ENCODE measurements at places on chromosomes 1 and 21.

DNA sequence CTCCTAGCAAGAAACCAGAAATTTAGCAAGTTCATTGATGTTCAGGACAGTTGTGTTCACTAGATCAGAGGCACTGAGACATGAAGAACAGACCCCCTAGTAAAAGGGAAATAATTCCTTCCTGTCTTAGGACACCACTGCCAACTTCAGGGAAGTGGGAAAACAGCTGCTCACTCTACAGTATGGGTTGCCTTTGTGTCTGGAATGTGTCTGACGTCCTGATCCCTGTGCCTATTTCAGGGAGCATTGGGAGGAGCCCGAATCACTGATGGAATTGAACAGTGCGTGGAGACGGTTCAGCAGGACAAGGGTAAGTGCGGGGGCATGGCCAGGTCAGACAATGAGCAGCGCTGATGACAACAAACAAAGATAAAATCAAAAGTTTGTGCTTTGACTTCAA is 21.0 kb downstream of the S100A11 start:
- no peak for DNase-seq

DNA sequence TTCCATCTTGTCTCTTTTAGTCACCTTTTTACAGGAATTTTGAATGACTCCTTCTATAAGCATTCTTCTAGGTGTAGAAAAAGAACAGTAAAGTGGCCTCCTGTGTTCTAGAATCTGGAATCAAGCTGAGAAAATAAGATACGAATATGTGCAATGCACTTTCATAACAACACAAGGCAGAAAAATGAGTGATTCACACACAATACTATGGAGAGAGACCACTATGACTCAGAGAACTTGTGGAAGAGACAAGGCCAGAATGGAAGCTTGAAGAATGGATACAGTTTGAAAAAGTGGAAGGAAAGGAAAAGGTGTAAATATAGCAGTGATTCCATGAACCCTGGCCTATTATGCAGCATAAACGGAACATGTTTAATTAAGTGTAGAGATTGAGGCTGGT is 57.1 kb upstream of the SAMSN1 start:
- no peak for DNase-seq

DNA sequence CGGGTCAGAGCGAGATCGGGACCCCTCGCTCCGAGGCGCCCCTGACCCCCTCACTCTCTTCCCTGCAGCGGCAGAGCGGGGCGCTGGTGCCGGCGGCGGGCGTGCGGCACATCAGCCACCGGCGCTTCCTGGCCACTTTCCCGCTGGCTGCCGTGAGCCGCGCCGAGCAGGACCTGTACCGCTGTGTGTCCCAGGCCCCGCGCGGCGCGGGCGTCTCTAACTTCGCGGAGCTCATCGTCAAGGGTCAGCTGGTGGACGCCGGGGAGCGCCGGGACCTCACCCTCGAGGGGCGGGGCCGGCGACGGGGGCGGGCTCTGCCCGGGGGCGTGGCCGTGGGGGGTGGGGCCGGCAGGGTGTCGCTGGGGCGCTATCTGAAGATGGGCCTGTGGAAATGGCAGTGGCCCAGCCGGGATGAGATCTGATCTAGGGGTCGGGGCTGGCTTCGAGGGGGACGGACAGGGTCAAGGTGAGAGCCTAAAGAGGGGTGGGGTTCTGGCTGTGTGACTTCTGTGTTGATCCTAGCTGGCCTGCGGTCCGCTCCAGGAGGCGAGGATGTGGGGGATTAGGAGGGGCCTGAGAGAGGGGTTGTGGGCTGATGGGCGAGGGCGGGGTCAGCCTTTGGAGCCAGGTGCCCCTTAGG is 23.6 kb downstream of the PTPRU start:
- DNase-seq = peak; percentile 15

- DNase-seq = no peak
Observed at GRCh38 chr1:228176461-228177182, 11.0 kb downstream of the IBA57 start.

DNA sequence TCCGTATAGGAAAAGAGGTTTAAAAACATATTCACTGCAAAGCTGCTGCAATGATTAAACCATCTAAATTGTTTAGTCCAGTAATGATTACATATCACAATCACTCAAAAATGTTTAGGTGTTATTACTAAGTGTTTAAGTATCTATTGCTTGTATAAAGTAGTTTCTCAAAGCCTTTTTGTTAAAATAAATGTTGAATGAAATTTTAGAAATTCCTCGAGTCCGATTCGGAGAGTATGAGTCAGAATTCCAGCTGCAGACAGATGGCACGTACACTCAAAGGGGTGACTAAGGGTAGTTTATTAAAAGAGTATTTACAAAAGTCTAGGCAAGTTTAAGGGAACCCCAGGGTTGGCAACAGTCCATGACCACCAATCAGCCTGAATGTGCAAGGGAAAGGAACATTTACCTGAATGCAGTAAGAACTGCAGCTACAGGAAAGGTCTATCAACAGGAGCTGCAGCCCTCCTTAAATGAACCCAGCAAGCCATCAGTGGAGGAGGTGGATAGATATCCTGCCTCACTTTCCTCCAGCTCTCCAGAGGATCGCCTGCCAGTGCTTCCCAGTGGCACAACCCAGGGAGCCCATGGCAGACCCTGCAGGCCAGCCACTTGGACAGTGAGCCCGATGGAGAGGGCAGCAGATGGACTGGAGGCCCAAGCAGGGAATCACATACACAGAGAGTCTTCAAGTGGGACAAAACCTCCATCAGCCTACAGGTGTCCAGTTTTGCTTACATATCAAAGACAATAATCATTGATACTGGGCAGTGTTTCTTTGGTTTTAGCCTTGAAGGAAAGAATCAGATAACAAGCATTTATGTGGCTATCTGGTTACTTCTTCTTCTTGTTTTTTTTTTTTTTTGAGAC is 92.1 kb upstream of the SLC44A3 start:
- DNase-seq = no peak

All from NCI-H526 treated with DMSO at 0.1 percent for 48 hours (cell line).